Amniotic epithelial cell (primary cell): ENCODE measurements at places on chromosomes 6 and 20.

DNA sequence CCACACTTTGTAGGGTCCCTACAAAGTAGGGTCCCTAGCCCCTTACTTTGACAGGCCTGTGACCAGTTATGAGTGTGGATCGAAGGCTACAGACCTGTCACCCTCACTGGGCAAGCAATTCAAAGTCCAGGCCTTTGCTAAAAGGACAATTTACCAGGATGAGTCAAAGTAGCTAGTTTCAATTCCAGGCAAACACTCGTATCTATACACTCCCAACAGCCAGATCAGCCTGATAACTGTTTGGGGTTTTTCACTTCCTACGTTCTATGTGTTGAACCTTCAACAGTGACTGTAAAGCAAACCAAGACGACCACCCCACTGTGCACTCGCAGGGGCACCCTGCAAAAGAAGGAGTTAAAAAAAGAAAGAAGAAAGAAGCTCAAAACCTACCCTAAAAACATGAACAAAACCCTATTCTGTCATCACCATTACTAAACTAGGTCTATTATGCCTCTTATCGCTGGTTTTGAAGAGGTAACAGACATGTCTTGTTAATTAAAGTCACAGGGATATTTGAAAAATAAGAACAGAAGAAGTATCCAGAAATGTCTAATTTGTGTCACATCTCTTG is 3.2 kb downstream of the GFOD1 start:
- DNase-seq = no peak

DNA sequence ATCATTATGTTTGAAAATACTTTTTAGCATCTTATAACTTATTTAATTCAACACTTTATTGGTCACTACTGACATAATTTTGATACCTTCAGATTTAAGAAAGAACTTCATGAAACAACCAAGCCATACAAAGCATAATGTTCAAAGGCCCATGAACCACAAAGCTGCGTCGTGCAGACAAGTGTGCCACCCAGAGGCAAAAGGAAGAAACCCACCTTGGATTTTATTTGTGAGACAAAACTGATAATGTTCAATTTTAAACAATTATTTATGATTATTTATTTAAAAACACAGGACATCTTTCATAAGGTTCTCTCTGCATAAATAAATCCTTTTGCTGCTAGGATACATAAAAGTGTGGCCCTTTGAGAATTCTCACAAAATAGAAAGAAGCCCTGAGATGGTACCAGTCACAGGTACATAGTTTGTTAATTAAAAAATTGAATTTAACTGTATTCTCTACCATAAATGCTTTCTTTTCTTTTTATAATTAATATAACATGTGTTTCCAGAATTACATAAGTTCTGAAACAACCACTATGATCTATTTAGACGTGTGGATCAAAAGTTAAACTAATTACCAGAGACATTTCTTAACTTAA is 143.7 kb downstream of the RALGAPA2 start:
- DNase-seq = peak; percentile 32

GRCh38 chr20:43492101-43492500 is 15.4 kb upstream of the L3MBTL1 start:
- DNase-seq = no peak

DNA sequence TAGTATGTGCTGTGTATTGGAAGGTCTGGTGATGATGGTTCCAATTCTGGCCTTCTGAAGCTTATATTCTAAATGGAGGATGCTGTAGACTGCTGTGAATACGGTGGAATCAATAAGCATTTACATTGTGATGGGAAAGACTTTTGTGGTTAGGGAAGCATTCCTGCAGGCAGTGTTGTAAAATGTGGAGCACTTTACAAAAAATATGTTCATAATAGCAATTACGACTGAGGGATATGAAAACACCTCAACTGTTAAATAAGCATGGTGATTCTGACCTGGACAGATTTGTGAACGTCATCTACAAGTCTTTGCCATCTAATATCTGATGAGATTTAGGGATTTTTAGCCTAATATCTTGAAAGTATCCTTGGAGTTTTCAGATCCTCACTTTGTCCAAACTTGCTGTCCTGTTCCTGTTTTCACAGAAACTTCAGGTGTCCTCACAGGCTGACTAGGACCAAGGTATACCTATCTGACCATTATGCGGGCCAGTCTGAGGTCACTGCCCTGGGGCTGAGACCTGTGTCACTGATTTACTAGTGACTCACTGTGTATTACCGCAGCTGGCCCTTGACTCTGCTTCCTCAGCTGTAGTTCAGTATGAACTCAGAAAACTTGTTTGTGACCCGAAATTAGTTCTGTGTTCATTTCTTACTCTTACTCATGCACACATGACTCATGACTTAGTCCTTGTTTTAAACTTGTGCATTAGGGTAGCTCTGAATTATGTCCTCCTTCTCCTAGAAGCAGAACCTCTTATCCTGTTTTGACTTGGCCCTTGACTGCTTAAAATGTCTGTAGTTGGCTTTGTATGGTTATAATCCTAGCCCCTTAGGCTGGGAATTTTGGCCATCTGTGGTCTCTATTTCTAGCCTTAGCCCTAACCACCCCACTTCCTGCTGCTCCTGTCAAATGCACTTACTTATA is 343.0 kb downstream of the CDKAL1 start:
- peak; percentile 93 for DNase-seq

DNA sequence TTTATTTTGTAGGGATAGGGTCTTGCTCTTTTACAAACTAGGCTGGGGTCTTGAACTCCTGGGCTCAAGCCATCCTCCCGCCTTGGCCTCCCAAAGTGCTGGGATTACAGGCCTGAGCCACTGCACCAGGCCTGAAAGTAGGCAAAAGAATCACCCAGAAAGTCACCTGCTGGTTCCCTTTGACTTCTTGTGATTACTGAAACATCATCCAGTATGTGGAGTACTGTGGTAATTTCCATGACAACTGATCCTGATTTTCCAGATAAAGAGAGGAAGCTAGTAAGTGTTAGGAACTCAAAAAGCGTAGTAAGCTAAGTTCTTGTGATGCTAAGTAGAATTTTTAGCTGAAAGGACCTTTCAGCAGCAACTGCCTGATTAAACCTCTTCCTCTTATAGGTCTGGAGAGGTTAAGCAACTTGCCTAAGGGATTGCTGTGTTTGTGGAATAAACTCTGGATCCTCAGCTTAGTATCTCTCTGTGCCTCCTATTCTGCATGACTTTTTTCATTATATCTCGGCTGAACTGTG is 16.8 kb downstream of the RALY start:
- peak; percentile 58 for DNase-seq
